ENCODE measurements at places on chromosomes 1 and 21. TPM values are rescaled to one million over a fixed set of nuclear protein-coding genes. Genes with fewer than 3 reads are reported as not detected.

GRCh38 chr1:214120951-214121350, 133.2 kb downstream of the PROX1 start:
- no peaks in the 10 kb centered on the region for H3K27me3 ChIP-seq
- DNase-seq: no peak
- no peaks in the 10 kb centered on the region for H3K4me1 ChIP-seq
- H3K4me3 ChIP-seq: no peak overlapping the region
- H3K36me3 ChIP-seq: no peaks in the 10 kb centered on the region
- no peak overlapping the region for H3K27ac ChIP-seq

- no peak overlapping the region for H3K4me3 ChIP-seq
- H3K36me3 ChIP-seq: no peaks in the 10 kb centered on the region
- H3K4me1 ChIP-seq: no peaks in the 10 kb centered on the region
- H3K27me3 ChIP-seq: no peaks in the 10 kb centered on the region
Measured at GRCh38 chr21:16532840-16533239, 803.1 kb downstream of the USP25 start.

DNA sequence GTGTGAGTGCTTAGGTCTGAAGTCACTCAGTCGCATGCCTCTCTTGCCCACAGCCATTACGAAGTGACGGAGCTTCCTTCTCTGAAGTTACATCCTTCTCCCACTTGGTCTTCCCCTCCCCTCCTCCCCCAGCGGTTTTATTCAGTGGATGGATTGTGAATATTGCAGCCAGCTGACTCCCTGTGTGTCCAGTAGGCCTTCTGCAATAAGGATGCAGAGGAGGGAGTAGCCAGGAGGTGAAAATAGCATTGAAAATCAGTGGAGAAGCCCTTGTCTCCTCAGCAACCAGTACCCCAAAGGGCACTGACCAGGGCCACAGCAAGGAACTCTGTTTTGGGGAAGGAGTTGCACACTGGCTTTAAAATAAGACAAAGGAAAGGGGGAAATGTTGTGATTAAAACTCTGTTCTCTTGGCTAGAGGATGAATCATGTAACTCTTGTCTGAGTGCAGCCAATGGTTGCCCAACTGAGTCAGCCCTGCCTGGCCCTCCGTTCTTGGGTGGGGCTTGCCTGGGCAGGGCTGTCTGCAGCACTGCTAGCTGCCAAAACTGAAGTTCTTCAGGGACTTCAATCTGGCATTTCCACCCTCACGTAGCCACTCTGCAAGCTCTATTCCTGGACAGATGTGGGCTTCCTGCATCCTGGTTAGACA, 4.3 kb downstream of the S100A10 start:
- peaks cover 74% of the 10 kb centered on the region for H3K4me1 ChIP-seq
- H3K27me3 ChIP-seq: no peaks in the 10 kb centered on the region
- DNase-seq: no peak
- peak overlapping the region; percentile 34 for H3K4me3 ChIP-seq
- H3K36me3 ChIP-seq: peaks cover 33% of the 10 kb centered on the region

DNA sequence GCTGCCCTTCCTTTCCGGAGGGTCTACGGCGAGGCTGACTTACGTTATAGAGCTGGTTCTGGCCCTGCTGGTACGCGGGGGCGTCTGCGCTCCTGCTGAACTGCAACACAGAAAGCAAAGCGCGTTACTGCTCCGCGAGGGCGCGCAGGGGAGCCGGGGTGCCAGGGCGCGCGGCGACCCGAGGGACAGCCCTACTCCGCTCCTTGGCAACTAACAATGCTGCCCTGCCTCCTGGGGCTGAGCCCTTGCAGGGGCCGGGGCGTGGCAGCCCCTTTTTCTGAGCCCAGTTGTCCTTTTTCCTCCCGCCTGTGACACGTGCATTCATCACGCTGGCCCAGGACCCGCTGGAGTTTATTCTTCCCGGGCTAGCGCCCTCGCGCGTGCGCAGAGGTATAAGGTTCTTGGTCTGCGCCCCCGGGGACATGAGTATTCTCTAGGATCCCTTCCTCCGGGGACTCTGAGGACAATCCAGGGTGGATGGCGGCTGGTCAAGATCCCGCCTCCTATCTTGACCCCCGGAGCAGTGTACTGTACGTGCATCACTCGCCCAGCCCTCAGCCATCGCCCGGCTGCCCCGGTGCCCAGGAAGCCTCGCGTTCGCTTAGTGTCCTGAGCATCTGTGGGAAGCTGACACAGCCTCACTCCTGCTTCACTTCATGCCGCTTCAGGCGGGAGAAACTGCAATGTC, 78.9 kb downstream of the CD247 start:
- no peak for DNase-seq
- H3K27me3 ChIP-seq: no peaks in the 10 kb centered on the region
- H3K27ac ChIP-seq: peak overlapping the region; percentile 70
- H3K4me1 ChIP-seq: peaks cover 93% of the 10 kb centered on the region
- no peak overlapping the region for H3K4me3 ChIP-seq
- peaks cover 78% of the 10 kb centered on the region for H3K36me3 ChIP-seq

DNA sequence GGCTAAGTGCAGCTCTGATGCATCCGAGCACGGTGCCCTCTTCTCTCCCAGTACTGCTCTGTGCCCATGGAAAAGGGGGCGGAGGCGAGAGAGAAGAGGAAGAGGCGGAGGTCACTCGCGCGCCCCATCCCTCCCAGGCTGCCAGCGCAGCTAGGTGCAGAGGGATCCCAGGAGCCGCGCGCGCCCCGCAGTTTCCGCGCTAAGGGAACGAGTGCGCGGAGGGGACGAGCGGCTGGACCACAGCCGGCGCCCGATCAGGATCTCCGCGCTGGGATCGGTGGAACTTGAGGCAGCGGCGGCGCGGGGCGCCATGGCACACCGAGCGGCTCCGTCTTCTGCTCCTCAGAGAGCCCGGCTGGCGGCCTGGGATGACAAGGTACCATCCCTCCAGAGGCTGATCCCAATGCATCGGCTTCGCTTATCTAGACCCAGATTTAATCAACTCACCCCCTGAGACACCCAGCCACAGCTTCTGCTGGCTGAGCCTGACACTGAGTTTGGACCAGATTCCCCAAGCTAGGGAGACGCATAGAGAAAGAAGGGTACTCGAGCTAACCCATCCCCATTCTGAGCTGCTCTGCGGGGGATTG, at the start of gene PTGFR:
Gene PTGFR, plus strand, starts transcription at position 114 of the 590 bp plus-strand sequence. CDS start 1,770 bp downstream, outside the sequence.
- no peaks in the 10 kb centered on the region for H3K36me3 ChIP-seq
- H3K27me3 ChIP-seq: peaks cover 3% of the 10 kb centered on the region
- no peak within 1 kb of the TSS for H3K4me3 ChIP-seq
- no peak for DNase-seq
- H3K27ac ChIP-seq: no peak within 1 kb of the TSS

DNA sequence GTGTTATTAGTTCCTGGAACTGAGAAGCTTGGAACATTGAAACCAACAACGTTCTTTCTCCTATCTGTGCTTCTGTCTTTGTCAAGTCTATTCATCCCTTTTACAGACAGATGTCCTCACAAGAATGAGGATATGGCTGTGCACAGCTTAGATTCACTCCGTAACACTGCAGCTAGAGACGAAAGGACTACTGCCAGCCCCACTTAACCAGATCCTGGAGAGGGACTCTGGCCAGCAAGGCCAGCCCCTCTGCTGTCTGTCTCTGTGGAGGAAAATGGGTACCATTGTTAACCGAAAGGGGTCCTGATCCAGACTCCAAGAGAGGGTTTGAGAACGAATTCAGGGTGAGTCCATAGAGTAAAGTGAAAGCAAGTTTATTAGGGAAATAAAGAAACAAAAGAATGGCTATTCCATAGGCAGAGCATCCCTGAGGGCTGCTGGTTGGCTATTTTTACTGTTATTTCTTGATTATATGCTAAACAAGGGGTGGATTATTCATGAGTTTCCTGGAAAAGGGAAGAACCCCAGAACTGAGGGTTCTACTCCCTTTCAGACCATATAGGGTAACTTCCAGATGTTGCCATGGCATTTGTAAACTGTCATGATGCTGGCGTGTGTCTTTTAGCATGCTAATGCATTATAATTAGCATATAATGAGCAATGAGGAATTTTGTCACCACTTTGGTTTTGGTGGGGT, 17.4 kb upstream of the USP24 start:
- H3K27me3 ChIP-seq: peaks cover 8% of the 10 kb centered on the region
- no peak overlapping the region for H3K27ac ChIP-seq
- no peak overlapping the region for H3K4me3 ChIP-seq
- H3K36me3 ChIP-seq: no peaks in the 10 kb centered on the region

DNA sequence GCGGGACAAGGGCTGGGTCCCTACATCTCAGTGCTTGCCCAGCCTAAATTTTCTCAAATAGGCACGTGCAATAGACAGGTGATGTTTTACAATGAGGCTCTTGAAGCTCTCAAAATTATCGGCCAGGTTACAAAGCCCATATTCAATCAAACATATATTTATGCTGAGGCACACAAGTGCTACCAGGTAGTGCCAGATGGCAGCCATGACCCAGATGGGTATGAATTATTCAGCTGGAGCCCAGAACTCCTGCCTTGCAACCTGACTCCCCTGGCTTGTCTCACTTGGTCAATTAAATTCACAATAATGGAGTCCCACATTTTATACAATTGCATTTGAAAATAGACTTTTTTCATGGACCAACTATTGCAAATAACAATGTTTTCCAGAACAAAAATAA, 12.3 kb upstream of the ADAM30 start:
- no peaks in the 10 kb centered on the region for H3K4me1 ChIP-seq
- peaks cover 5% of the 10 kb centered on the region for H3K27me3 ChIP-seq
- no peak for DNase-seq
- no peaks in the 10 kb centered on the region for H3K36me3 ChIP-seq
- no peak overlapping the region for H3K27ac ChIP-seq
- no peak overlapping the region for H3K4me3 ChIP-seq

- no peaks in the 10 kb centered on the region for H3K27me3 ChIP-seq
- no peaks in the 10 kb centered on the region for H3K36me3 ChIP-seq
- no peaks in the 10 kb centered on the region for H3K4me1 ChIP-seq
- H3K4me3 ChIP-seq: no peak overlapping the region
- DNase-seq: no peak
Measured at GRCh38 chr1:8040586-8040985, 14.5 kb upstream of the ERRFI1 start.

GRCh38 chr1:226593541-226593940, 45.0 kb downstream of the STUM start:
- H3K4me1 ChIP-seq: no peaks in the 10 kb centered on the region
- H3K36me3 ChIP-seq: no peaks in the 10 kb centered on the region
- no peak overlapping the region for H3K4me3 ChIP-seq
- DNase-seq: no peak

GRCh38 chr1:228898582-228898992, 163.3 kb downstream of the RHOU start:
- no peaks in the 10 kb centered on the region for H3K27me3 ChIP-seq
- H3K36me3 ChIP-seq: no peaks in the 10 kb centered on the region
- no peak overlapping the region for H3K27ac ChIP-seq
- no peak overlapping the region for H3K4me3 ChIP-seq

DNA sequence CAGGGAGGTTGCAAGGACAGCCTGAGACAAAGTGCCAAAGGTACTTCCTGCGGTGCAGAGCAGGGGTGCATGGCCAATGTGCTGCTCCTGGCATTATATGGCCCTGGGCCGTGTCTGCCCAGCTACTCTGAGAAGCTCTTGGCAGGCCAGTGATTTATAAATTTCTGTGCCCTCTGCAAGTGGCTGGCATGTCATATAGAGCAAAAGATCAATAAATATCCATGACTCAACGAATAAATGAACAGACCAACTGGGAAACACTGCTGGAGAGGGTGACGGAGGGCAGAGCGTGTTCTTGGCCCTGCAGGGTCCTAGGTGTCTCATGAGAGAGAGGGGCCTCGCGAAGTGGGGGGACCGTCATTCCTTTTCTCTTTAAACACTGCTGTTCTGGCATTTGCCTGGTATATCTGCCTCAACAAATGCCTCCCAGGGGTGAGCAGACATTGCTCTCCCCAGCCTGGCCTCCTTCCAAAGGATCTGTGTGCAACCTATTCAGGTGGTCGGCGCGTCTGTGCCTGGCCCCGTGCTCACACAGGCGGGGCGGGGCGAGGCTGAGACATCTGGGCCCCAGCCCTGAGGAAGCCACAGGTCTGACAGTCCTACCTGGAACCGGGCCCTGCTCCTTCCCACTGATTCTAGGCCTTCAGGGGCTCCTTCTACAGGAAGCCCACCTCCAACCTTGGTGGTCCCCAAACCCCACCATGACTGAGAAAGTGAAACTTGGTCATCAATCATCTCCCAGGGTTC, 82.3 kb downstream of the MRPL37 start:
- H3K27ac ChIP-seq: no peak overlapping the region
- peaks cover 25% of the 10 kb centered on the region for H3K4me1 ChIP-seq
- H3K27me3 ChIP-seq: no peaks in the 10 kb centered on the region
- no peak for DNase-seq

DNA sequence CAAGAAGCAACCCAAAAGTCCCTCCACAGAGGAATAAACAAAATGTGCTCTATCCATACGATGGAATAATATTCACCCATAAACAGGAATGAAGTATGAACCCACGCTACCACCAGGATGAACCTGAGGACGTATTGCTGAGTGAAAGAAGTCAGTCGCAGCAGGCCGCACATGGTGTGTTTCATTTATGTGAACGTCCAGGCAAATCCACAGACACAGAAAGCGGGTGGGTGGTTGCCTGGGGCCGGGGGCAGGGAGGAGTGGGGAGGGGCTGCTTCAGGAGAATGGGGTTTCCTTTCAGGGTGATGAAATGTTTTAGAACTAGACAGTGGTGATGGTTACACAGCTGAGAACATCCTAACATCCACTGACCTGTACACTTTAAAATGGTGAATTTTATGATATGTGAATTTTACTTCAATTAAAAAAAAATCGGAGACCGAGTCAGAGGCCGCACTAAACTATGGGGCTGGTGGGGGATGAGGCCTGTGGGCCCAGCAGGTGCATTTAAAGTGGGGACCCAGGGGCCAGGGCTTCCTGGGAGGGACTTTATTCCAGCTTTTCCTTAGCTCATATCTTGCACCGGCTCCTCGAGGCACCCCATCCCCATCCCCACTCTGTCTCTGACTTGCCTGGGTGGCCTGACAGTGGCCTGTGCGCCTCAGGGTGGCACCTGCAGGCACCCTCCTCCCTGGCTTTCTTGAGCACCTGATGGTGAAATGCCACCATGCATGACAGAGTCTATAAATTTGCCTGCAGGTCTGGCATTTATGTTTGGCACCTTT, 392.6 kb upstream of the VAMP3 start:
- H3K27ac ChIP-seq: no peak overlapping the region
- DNase-seq: no peak
- peaks cover 2% of the 10 kb centered on the region for H3K27me3 ChIP-seq
- no peaks in the 10 kb centered on the region for H3K36me3 ChIP-seq

DNA sequence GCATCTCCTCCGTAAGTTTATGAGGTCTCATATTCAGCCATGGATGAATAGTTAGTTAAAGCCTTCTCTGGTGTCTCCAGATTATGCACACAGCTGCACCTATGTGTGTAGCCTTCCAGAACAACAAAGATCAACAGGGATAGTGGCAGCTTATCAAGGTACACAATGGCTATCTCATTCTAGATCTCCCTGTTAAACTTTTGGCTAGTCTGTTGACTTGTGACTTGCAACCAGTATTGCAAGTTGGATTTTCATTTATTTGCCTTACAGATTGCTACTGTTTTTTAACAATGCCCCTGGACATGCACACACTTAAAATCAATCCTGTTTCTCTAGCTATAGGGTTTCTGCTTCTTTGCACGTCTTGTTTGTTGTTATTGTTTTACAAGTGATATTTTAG, 363.2 kb downstream of the OMA1 start:
- H3K4me1 ChIP-seq: no peaks in the 10 kb centered on the region
- no peaks in the 10 kb centered on the region for H3K27me3 ChIP-seq
- H3K4me3 ChIP-seq: no peak overlapping the region

Gene FBLIM1
- not detected for polyA plus RNA-seq

Gene CD34
- not detected for polyA plus RNA-seq

Gene TNNI3K
- not detected for polyA plus RNA-seq

Gene SLC1A7
- polyA plus RNA-seq: not detected

Gene RHEX
- polyA plus RNA-seq: not detected

Measured in CD4-positive, CD25-positive, alpha-beta regulatory T cell (primary cell).